ENCODE measurements at places on chromosomes 6 and 20. TPM values are rescaled to one million over a fixed set of nuclear protein-coding genes. Genes with fewer than 3 reads are reported as not detected.

The TMEM200A gene
- not detected for total RNA-seq

The DNAJC5 gene
- 41.4 TPM for total RNA-seq

The MEP1A gene
- not detected for total RNA-seq

The LAMP5 gene
- total RNA-seq, result not detected

Measured in Right ventricle myocardium inferior (tissue), 1 donor.